HAP-1 (cell line): ENCODE measurements at places on chromosomes 4 and X.

GRCh38 chr4:185833055-185833598 lies 21.1 kb upstream of the SORBS2 start:
- DNase-seq, result no peak

- DNase-seq, result peak; percentile 80
Observed at GRCh38 chrX:17046478-17047097, 100.1 kb downstream of the REPS2 start.

GRCh38 chrX:139811942-139812629 lies 104.1 kb upstream of the MCF2 start:
- no peak for DNase-seq

GRCh38 chrX:79719568-79720231 lies 294.9 kb upstream of the TBX22 start:
- no peak for DNase-seq

- peak; percentile 52 for DNase-seq
Observed at GRCh38 chrX:40468033-40468846, 112.5 kb upstream of the ATP6AP2 start.

DNA sequence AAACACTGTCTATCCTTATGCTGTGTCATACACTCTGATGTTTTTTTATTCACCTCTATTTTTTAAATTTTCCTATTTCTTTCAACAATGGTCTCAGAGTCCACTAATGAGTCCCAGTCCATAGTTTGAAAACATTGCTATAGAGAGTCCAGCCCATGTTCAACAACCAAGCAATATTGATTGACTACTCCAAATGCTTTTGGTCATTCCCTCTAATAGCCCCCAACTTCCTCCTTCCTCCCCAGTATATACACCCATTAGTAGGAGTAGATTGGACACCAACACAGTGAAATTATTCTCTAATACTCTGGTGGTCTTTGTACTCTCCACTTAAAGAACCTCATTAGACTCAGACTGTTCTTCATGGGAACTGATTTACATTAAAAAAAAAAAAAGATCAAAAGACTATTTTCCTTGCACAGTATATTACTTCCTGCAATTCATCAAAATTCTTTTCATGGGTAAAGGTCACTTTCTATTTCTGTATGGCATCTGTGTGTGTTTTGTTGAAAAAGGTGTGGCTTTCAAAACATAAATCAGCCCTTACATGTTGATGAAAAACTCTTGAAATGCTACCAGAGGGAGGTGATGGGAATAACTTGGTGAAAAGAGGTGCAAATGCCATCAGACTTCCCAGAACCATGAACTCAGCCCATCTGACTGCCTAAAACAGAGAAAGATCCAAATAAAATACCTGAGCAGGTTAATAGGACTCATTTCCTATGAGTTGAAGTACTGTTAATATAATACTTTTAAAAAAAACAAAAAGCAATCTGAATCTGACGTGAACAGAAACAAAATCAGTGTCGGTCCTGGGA lies 250.3 kb upstream of the KLF3 start:
- no peak for DNase-seq

- peak; percentile 96 for DNase-seq
Observed at GRCh38 chr4:73376251-73376650, 27.8 kb upstream of the ALB start.

GRCh38 chr4:98930311-98930865 lies 1.5 kb upstream of the EIF4E start:
- no peak for DNase-seq

GRCh38 chr4:25095837-25096236 lies 64.4 kb downstream of the SEPSECS start:
- DNase-seq, result no peak

DNA sequence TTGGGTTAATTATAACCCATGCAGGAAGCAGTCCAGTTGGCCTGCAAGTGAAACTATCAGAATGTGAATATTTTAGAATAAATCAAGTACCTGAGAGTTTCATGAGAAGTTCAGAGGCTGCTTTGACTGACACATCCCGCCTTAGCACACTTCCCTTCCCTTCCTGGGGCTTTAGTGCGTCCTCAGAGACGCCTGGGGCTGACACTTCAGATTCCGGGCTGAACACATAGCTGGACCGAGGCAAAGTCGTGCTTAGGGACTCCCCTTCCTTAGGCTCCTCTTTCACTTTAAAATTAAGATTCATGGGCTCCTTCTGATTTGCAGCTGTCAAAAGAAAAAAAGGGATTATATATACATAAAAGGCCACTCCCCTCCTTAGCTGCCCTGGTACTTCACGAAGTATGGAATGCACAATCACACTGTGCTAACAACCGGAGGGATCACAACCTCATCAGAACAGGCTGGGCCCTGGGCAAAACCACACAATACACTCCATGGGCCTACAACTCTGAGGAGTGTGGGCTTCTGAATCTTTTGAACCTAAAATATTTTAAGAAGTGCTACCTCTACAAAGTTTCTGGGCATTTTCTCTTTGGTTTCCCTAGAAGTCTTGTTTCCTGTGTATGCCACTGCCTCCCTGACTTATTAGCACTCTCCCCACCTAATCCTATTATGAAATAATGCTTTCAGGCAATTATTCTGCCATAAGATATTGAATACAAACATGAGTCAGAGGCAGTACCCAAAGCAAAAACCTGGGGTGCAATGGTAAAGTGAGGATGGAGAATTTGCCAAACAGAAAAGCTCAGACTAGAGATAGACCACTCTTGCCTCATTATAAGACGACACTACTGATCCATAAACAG lies 68.2 kb downstream of the ZNF827 start:
- DNase-seq, result peak; percentile 87

DNA sequence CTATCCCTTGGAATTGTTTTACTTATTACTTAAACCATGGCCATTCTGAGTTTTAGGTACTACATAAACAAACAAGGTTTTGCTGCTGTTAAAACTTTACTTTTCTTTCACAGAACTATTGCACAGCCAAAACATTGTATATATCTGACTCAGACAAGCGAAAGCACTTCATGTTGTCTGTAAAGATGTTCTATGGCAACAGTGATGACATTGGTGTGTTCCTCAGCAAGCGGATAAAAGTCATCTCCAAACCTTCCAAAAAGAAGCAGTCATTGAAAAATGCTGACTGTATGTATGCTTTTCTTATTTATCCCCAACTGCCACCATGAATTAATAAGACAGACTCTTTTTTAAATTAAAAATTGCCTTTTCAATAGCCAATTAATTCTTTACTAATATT lies 69.8 kb downstream of the CCKAR start:
- no peak for DNase-seq

DNA sequence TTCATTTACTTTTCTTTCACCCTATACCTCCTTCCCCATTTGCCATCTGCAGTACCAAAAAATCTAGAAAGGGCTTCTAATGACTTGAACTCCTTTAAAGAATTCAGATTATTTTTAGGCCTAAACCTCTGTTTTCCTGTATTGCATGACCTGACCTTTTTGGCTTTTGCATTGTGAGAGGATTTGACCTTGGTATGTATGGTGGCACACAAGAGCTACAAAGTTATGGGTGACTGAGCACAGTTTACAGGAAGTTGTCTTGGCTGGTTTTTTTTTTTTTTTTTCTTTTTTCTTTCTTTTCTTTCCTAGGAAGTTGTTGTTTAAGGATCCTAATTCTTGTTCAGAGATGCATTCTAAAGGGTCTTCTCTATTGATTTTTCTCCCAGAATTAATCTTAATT lies 32.0 kb upstream of the MTMR8 start:
- DNase-seq, result peak; percentile 75

DNA sequence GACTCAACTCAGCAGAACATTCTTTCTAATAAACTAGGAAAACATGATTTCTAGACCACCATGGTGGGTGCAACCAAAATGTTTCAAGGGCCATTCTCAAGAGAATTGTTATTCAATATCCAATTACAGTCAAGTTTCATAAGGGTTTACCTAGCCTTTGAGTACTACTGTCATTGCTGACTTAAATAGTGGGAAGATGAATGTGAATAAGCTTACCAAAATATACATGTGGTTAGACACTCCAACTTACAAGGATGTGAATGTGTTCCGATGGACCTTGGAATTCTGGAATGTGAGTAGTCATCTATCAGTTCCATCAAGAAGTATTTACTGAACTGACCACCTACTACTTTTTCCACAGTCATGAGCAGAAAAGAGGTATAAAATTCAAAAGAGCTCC lies 16.9 kb downstream of the SH3RF1 start:
- no peak for DNase-seq

DNA sequence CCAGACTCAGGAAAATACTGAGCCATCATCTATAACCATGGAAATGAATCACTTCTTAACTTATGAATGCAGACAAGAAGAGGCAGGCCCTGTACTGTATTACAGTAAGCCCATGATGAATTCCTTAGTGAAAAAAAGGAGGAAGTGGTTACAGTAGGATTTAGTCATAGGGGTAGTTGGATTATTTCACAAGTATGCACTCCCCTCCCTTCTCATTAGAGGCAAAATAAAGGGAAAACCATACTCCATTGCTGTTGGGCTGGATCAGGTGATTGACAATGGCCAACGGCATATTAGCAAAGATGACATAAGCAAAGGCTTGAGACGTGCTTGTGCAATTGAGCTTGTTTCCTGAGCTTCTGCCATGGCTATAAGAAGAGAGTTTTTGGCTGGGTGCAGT lies 181.1 kb upstream of the PRPS2 start:
- no peak for DNase-seq

GRCh38 chr4:160141206-160141605 lies 1038.3 kb downstream of the RAPGEF2 start:
- DNase-seq, result no peak

GRCh38 chr4:1407657-1408333 lies 1.6 kb upstream of the NKX1-1 start:
- DNase-seq, result no peak
